ENCODE measurements at places on chromosomes 3 and 15.
A peak's percentile ranks its signal among the peaks of the same experiment; 100 is the strongest.

- no peak for DNase-seq
These were observed 49.8 kb upstream of the PXYLP1 start for GRCh38 chr3:141181819-141182218.

DNA sequence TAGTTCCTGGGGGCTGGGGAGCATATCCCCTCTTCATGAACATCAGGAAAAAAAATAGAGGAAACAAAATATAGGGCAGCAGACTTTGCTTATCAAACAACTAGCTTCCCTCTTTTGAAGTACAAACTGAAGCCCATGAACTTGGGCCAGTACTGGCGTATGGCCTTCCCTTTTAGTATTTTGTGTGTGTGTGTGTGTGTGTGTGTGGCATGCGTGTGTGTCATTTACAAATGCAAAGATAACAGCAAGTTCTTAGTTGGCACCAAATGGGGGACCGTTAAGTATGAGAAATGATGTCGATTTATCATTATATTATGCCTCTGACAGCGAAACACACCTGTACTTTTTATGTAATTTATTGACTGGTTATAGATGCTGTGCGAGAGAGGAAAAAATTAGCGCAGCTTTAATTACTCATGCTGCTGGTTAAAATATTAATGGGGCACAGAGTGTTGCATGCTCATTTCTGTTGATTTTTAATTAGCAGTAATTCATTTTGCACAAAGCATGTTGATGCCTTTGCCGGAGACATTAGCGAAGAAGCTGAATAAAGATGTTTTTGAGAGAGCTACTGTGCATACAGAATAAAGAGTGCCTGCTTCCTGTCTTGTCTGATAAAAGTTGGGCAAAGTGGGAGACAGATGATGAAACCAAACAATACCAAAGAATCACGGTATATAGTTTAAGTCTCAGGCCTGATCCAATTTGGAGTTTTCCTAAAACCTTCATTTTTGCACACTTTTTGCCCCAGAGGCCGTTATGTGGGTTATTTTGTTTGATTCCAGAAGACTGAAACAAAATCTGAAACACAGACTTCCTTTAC lies 297.1 kb downstream of the SATB1 start:
- no peak for DNase-seq

DNA sequence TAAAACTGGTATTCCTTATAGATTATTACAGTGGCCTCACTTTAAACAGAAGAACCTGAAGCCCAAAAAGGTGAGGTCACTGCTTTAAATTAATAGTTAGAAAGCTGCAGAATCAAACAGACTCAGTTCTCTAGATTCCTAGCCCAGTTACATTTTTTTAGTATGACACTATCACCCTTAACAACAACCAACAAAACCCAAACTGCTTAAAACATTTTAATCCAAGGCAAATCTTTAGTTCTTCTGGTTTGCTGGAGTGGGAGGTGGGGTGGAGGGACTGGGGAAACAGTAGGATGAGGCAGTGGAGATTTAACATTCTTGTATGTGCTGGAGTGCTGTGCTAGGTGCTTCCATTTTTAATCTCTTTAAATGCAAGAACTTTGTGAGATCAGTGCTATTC lies 631.6 kb upstream of the KCNMB2 start:
- no peak for DNase-seq

DNA sequence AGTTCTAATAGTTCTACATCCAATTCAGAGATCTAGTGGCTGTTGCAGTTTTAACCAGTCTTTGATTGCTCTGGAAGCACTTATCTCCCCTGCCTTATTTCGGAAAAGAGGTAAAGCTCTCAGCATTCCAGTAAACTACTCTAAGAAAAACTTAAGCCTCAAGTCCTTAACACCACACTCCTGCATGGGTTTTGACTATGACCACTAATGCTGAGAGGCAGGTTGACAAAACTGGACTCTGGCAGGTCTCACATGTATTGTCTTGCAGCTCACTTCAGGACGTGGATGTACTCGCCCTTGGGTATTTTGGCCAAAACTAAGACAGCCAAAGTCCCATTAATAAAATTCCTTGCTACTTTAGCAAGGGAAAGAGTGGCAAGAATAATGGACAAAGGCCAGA lies 405.9 kb upstream of the GRM7 start:
- DNase-seq, result no peak

GRCh38 chr3:140434261-140434905 lies 243.5 kb upstream of the TRIM42 start:
- DNase-seq, result no peak

DNA sequence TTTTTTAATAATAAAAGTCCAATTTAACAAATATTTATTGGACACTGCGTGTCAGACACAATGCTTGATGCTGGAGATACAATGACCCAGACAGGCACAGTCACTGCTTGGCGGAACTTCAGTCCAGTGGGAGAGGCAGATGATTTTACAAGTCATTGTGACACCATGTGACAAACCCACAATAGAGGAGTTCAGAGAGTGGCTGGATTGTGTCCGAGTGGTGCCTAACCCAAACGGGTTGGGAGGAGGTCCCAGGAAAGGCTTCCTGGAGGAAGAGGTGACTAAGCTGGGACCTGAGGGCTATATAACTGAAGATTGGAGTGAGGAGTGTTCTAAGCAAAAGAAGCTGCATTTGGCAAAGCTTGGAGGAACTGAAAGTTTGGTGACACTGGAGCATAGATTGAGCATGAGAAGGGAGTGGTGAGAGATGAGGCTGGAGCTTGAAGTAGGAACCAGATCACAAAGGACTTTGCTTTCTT lies 41.4 kb downstream of the CRTC3 start:
- no peak for DNase-seq

GRCh38 chr3:52121464-52121805 lies 32.8 kb downstream of the POC1A start:
- no peak for DNase-seq

- DNase-seq, result no peak
These were observed 101.9 kb downstream of the TNIK start for GRCh38 chr3:171358181-171358880.

DNA sequence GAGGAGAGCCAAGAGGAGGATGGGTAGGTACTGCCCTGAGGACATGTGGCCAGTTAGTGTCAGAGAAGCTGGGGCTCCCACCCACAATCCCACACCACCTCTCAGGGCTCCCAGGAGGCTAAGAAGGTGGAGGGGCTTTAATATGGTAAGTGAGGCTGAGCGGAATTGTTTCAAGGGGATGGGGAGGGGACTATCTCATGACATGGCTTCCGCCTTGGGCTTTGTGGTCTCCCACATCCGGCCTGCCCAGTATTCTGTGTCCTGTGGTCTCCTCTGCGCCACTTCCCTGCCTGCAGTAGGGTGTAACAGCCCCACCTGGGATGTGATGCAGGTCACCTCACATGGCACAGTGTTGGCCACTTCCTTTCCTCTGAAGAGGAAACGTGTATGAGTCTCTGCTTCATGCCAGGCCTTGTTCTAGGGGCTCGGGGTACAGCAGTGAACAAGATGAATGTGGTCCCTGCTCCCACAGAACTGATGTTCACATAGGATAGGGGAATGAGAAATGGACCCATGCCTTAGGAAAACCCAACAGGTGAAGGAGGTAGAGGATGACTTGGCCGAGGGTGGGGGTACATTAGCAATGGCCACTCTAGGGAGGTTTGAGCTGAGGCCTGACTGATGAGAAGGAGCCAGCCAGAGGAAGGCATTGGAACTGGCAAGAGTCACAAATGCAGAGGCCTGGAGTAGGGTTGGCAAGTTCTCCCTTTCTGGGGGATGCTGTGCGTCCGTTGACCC lies 3.2 kb downstream of the NEIL1 start:
- no peak for DNase-seq

GRCh38 chr15:40344217-40344616 lies 3.5 kb upstream of the CCDC9B start:
- no peak for DNase-seq

DNA sequence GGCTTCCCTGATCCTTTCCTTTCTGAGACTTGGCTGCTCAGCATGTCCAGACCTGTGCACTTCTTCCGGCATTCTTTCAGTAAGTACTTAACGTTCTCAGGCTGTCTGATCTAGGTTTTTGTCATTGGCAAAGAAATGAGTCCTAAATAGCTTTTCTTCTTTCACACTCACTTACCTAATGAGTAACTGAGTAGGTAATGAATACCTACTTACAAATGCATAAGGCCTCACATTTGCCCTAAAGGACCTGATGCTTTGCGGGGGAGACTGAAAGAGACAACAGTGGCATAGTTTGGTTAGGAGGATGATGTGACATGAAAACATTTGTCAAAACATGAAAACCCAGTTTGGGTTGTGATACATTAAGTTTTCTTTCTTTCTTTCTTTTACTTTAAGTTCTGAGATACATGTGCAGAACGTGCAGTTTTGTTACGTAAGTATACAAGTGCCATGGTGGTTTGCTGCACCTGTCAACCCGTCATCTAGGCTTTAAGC lies 516.7 kb upstream of the CFAP20DC start:
- DNase-seq, result no peak

DNA sequence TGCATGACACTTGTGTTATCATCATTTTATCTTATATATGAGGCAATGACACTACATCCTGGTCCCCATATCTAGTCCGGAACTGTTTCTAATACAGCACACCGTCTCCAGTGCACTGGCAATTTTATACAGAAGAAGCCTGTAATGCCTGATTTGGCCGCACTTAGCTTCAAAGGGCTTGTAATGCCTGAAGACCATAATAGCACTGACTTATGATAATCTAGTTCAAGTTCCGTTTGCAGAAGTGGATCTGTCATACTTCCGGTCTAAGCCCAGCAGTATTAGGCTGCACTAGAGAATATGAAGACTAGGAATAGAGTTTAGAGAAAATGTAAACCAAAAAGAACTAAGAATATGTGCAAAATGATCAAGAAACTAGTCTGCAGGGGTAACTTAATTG lies 1.3 kb downstream of the BNIP2 start:
- no peak for DNase-seq

DNA sequence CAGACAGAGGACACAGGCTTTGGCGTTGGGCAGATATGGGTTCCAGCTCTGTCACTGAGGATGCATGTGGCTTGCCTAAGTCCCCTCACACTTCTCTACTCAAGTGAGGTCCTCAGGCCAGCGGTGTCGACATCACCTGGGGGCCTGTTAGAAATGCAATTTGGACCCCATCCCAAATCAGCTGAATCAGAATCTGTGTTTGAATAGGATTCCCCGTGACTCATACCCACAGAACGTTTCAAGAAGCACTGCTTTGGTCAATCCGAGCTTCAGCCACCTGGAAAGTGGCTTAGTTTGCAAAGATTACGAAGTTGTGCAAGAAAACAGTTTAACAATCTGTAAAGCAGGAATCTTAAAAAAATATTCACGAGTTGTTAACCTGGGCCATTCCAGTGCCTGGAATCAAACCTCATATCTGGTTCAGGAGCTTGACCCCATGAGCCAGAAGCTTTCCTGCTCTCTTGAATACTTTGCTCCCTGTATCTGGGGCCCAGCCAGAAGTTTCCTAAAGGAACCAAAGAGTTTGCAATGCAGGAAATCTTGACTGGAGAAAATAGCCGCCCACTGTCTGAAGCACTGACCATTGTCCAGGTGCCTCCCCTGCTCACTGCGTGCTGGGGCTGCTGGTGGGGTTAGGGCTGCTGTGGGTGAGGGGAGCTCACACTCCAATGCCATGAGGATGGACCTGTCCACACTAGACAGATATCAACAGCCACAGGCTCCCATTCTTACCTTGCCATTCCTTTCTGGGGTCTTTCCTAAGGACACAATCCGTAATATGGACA lies 208.5 kb upstream of the LINGO1 start:
- no peak for DNase-seq

- peak; percentile 89 for DNase-seq
These were observed at the start of gene RHOV for GRCh38 chr15:40873694-40874561. RHOV (minus strand) TSS chr15:40874234; CDS start chr15:40874139, 95 bp downstream.

DNA sequence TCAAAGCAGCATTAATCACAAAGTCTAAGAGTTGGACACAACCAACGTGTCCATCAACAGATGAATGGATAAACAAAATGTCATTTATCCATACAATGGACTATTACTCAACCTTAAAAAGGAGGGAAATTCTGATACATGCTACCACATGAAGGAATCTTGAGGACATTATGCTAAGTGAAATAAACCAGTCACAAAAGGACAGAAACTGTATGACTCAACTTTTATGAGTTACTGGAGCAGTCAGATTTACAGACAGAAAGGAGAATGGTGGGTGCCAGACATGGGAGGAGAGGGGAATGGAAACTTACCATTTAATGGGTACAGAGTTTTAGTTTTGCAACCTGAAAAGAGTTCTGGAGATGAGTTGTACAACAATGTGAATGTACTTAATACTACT lies 43.0 kb upstream of the SEC13 start:
- DNase-seq, result no peak

DNA sequence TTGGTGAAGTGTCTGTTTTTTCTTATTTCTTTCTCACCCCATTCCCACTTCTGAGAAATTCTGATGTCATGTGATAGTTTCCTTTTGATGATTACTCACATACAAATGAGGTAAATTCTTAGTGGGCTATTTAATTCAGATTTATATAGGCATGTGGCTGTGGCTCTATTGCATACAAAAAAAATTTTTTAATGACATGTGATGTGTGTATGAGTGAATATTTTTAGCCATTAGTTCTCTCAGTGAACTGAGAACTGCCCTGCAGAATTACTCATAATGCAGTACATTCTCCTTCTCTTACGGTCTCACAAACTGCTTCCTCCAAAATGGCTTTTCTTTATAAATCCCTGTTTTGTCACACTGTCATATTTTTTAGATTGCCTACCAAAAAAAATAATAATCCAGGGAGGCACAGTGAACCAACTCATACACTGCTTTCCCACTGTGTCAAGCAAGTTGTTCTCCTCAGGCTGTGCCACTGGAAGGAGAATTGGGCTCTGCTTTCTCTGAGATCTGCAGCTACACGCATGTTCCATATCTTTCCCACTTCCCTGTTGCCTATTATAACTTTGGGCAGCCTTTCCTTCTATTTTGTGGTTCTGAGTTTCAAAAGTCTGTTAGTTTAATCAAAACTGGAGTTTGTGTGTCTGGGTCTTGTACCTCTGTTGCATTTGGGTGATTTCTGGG lies 415.7 kb upstream of the THBS1 start:
- DNase-seq, result no peak

- DNase-seq, result no peak
These were observed 5.4 kb downstream of the BTBD1 start for GRCh38 chr15:83061680-83062079.

- DNase-seq, result no peak
These were observed 21.4 kb downstream of the ACAP2 start for GRCh38 chr3:195421400-195421799.

DNA sequence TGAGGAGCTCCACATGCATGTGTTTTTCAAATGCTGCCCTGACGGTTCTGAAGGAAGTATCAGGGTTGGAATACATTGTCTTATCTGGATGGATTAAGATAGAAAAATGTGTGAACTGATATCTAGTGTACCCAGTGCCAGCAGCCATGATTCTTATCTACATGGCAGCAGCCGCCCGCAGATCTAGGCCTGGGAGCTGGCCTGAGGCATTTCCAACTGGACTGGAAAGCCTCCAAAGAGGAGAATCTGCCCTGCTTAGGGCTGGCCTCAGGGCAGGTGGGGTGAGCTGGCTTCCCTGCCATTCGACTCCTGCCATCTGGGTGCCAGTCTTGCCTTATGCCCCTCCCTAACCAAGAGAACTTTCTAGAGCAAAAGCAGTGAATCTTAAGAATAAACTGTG lies 125.8 kb downstream of the SSR3 start:
- DNase-seq, result no peak
